ENCODE measurements at places on chromosomes 7 and 10.

DNA sequence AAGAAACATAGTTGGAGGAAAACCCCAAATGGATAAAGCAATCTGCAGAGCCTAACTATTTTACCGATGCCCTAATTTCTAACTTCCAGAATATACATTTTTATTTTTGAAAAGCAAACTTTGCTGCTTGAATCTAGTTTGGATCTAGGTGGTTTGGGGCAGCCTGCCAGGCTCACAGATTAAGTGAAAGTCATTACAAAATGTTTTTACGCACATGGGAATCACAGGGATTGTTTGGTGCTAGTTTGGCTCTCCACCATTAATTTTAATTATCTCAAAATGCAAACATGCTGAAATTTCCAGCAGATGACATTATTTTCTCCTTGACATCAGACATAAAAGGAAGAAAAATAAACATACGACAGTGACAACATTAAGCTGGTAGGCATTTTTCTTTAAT lies 166.7 kb upstream of the INHBA start:
- no peak for DNase-seq

DNA sequence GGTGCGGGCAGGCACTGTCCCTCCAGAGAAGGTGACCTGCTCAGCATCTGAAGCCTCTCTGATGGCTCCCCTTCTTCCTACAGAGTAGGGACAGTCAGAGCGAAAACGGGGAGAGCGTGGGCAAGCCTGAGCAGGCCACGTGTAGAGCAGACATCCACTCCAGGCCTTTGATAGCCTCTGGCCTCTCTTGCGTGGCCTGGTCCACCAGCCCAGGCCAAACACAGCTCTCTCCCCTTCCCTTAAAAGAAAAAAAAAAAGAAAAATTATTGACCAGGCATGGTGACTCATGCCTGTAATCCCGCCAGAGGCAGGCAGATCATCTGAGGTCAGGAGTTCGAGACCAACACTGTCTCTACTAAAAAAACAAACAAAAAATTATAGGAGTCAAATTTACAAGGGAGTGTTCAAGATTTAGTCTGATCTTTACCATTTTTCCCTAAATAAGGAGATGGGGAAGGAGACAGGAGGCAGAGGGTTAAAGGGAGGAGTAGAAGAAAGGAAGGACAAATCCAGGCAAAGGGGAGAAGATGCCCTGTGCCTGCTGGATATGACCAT lies 84.8 kb downstream of the PLXNA4 start:
- no peak for DNase-seq

GRCh38 chr10:80202934-80203834 lies 2.2 kb downstream of the ANXA11 start:
- peak; percentile 85 for DNase-seq

DNA sequence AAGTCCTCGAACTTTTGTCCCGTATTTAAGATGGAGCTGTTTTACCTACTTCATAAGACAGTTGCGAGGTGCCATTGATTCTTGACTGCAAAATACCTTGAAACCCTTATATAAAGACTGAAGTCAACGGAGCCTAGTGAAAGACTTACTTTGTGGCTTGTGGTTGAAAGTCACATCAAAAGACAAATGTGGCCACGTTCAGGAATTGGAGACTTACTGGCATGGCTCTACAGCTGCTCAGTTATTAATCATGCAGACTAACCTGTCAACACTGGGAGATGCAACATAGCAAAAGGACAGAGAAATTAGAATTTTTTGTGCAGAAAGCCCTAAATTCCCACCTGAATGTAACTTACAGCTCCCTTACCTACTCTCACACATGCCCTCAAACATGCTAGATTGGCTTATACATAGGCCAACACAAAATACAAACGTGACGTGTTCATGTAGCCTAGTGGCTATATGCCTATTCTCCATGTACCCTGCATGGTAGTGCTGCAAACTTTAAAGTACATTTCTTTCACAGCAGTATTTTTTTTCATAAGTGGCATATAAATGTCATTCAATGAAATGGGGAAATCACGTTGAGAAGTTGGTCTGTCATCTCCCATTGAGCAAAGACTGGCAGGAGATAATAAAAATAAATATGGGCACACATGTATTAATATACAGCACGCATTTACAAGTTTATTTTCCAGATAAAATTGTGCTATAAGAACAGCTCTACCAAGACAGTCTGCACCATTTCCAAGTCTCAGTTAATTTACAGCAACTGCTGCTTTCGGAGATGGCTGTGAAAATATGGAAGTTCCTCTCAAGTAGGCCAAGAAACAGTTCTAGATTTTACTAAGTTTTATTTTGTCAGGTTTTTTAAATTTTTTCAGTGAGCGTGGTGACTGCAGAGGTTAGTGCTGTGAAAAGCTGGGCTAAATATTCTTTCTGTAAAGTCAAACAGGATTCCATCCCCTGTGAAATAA lies 170.4 kb upstream of the C7orf33 start:
- no peak for DNase-seq

DNA sequence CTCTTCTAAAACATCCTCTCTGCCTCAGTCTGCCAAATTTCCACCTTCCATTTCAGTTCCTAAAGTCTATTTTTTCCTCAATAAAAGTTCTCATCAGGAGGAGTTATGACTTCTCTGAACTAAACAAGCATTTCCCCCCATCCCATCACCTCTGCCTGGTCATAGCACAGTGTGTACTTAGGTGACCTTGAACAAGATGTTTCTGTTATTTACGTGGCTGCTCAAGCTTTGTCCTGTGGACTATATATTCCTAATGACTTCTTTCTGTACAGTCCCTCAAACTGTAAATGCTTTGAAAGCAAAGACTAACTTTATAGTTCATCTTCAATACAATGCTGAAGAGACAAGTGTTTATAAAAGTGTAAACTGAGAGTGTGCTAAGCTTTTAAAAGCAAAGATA lies 166.9 kb downstream of the CPEB3 start:
- DNase-seq: no peak

DNA sequence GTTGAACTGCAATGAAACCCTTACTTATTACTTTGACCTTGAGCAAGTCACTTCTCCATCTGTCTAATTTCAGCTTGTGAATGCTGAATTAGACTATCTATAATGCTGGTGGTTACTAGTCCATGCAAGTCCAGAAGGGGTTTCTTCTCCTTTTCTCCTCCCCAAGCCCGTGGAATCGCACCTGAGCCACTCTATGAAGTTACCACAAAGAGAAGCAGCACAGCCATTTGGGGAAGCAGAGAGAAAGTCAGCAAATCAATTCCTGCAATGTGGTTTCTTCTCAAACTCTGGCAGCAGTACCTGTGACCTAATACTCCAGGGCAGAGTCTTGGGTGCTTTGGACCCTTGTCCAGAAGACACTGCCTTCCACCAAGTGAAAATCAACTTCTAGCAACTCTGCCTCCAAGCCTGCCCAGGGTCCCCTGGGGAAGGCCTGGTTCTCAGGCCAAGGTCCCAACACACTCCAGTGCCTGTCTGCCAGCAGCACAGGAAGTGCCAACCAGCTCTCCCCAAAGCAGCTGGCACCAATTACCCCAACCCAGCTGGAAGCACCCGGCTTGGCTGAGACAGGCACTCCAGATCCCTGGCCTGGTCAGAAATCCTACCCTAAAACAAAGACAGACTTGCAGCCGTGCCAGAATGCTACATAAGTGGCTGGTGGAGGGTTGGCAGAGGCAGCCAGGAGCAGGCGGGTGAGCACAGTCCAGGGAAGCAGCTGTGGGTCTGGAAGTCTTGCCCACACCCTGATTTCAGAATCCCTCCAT lies 200.3 kb downstream of the LSM5 start:
- peak; percentile 26 for DNase-seq

GRCh38 chr10:86038371-86038770 lies 328.2 kb downstream of the GRID1 start:
- no peak for DNase-seq

DNA sequence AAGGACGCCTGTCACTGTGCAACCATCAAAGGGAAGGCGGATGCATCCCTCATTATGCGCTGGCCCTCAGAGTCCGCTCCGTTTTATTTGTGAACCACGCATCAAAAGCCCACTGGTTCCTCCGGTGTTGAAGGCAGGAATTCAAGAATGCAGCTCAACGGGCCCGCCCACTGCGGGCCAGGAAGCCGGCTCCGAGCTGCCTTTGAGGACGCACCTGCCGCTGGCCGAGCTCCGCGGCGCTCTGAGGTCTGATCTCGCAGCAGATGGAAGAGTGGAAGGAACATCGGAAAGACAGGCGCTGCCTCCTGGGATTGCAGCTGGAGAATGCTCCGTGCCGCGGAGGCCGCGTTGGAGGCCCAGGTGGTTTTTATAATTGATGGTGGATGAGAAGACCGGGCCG lies 56.9 kb upstream of the ADGRA1 start:
- DNase-seq: no peak

GRCh38 chr7:93851536-93851935 lies 39.0 kb downstream of the TFPI2 start:
- no peak for DNase-seq

DNA sequence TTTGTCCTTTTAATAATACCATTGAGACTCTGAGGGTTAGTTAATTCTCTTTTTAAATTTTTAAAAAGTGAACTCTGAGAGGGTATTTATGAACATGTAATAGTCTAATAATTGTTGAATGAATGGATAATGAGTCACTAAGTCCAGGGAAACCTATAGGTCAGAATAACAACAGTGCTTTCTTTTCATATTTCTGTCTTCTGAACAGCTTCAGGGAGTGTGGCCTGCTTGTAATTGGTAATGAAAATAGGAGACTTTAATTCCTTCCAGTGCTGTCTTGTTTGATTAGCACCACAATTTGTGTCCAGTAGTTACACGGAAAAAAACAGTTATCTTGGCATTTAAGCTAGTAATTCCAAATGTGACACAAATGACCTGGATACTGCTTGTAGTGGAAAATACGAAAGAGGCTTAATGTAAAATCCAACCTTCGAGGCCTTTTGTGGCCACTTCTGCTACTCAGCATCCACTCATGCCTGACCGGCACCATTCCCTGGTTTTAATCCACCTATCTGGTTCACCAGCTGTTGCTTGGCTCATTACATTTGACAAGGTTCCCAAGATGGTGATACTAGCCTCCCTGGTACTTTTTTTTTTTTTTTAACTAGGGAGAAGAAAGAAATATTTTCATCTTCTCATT lies 149.3 kb upstream of the IMMP2L start:
- no peak for DNase-seq

DNA sequence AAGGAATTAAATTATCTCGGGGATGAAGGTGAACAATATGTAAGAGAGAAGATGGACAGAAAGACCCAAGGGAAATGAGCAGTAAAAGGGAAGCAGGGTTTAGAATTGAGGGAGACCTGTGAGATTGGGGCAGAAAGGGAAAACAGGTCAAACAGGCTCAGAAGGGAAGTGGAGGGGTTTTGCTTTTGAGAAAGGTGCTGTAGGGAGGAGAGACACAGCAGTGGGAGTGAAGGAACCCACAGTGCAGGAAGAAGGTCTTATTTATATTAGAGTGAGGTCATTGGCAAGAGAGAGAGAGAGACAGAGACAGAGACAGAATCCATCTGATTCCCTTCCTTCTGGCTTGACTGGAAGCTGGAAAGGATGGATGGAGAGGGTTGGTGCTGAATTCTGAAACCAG lies 3.5 kb upstream of the TCAF1 start:
- no peak for DNase-seq

- no peak for DNase-seq
Observed at GRCh38 chr7:40656349-40656748, 521.5 kb downstream of the SUGCT start.

GRCh38 chr7:92461027-92462003 lies 14.0 kb downstream of the GATAD1 start:
- peak; percentile 24 for DNase-seq

DNA sequence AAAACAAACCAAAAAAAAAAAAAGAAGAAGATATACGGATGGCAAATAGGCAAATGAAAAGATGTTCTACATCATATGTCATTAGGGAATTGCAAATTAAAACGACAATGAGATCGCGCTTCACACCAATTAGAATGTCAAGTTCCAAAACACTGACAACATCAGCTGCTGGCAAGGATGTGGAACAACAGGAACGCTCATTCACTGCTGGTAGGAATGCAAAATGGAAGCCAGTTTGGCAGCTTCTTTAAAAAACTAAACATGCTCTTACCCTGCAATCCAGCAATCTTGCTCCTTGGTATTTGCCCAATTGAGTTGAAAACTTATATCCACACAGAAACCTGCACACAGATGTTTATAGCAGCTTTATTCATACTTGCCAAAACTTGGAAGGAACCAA lies 34.8 kb downstream of the CALML5 start:
- no peak for DNase-seq

- DNase-seq: no peak
Observed at GRCh38 chr7:78493401-78493800, 694.8 kb downstream of the PHTF2 start.

GRCh38 chr10:103668351-103669242 lies 175.1 kb downstream of the NEURL1 start:
- DNase-seq: peak; percentile 91

DNA sequence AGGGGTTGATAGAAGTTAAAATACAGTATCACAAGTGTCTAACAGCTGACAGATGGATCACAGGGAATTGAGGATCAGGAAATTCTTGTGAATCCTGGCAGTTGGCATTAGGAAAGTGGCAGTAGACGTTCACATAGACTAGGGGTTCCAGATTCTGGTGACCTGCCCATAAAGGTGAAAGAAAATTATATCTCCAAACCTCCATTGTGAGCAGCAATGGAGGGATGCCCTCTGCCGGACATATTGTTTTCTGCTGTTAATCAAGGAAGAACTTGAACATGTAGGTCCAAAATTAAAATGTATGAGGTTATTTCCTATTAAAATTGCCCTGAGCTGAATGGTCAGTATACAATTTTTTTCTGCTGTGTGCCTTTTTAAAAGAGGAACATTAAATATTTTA lies 5.1 kb downstream of the NME8 start:
- DNase-seq: no peak

- DNase-seq: no peak
Observed at GRCh38 chr7:87316097-87316700, 29.3 kb upstream of the CROT start.

- no peak for DNase-seq
Observed at GRCh38 chr10:16009785-16010184, 149.5 kb upstream of the MINDY3 start.

- DNase-seq: no peak
Observed at GRCh38 chr10:66782776-66783175, 143.1 kb upstream of the LRRTM3 start.

DNA sequence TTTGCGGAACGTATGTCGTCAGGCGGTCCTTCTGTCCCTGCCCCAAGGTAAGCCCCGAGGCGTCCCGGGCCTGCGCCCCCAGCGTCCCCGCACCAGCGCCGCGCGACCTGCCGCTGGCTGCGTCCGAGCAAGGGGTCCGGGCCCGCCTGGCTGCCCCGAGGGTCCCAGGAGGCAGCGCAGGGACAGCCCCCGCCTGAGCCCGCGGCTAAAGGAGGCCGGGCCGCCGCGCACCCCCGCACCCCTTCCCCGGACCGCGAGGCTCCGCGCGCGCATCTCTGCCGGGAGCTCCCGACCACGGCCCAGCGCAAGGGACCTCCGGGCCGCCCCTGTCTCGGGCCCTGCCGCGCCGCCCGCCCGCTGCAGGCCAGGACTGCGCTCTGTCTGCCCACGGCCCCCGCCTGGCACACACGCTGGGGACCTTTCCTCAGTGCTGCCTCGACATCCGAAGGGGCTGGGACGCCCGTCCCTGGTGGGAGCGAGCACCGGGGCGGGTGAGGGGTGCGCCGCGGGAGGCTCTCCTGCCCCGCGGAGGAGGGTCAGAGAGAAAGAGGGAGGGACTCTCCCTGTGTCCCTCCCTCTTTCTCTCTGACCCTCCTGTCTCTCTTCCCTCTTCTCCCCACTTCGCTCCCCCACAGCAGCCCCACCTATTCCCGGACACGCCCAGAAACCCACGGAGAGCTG lies 25.0 kb downstream of the SHH start:
- DNase-seq: no peak

GRCh38 chr10:29322918-29323317 lies 34.0 kb downstream of the LYZL1 start:
- no peak for DNase-seq
